CD4-positive, alpha-beta T cell treated with Interferon alpha-2 for 1 hour (primary cell): ENCODE measurements at places on chromosomes 13 and 19.

DNA sequence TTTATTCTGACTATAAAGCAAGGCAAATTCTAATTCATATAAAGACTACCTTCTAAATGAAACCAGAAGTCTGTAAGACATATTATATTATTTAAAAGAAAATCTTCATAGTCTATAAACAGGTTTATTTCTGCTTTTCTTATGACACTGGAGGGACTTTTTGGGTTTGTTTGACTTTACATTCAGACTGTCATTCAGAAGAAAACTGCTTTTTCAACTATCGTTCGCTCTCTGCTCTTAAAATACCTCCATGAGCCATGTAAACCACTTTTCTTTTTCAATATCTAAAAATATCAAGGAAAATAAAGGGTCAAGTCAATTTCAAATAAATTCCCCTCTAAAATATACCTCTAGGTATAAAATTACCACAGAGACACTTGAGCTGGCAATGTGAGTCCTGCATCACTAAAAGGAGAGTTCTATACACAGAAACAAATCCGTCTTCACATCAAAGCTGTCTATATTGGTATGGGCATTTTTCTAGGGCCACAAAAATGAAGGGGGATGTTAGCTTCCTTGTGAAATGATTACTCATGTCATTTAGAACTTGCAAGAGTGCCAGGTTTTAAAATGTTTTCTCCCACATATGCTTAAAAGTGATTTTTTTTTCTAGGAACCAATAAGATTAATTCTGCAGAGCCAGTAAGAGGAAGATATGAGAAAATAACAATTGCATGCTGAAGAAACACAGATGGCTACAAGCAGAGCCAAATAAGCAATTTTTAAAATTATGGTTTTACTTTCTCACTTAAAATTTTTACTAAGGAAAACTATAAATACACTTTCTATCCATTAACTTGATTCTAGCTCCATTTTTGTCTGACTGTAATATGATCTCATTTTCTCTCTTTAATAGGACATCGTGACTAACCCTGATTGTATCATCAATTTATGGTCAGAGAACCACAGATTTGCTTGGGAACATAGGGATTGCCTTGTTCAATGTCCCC lies 181.8 kb downstream of the TBC1D4 start:
- DNase-seq, result no peak

DNA sequence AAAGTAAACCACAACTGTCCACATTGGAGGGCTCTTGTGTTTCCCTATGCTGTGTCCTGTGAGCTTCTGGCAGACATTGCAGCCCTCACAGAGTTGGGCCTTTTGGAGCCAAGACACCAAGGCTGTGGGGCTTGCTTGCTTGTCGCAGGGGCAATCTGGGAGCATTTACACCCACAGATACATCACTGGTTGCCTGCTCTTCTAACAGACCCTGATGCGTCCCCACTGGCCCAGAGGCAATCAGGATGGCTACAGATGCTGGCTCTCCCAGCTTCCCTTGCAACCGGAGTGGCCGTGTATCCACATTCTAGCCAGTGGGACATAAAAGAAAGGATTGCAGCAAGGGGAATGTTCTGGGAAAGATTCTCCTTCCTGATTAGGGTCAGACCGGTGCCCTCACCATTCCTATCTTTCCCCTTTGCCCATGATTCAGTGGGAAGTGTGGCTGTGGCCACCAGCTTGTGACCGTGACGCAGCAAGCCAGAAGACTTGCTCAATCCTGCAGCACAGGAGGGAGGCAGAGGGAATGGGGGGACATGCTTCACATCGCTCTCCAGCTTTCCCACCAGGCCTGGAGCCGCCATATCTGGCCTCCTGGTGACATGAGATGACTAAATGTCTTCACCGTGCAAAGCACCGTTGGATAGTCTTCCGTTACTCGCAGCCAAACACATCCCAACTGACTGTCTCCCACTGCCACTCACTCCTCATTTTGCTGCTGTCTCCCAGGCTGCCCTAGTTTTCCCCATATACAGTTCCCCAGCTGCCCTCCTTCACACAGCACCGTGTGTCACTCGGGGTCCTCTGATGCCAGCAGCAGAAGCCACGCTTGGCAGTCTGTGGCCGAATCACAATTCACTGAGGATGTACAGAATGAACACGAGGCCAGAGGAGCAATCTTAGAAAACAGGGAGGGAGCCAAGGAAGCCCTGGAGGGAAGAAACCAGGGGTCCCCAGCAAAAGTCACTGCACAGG lies 151.0 kb downstream of the DPF1 start:
- no peak for DNase-seq

DNA sequence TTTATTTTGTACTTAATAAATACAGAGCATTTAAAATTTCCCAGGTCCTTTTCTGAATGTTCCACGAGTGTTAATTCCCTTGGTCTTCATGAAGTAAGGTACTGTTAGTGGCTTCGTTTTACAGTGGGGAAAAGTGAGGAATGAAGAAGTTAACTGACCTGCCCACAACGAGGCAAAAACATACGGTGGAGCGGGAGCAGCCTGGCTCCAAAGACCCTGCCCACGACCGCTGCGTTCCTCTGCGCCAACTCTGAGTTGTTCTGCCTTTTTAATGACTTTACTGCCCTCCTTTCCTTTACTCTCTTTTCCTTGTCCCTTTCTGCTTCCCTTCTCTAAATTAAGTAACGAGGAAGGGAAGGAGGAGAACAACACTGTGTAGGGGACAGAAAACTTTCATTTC lies 392.9 kb downstream of the PCDH9 start:
- DNase-seq, result no peak

GRCh38 chr19:1840541-1841115 lies 7.7 kb downstream of the REXO1 start:
- DNase-seq, result no peak

GRCh38 chr19:40360708-40361241 lies 12.3 kb downstream of the PLD3 start:
- DNase-seq, result no peak

- DNase-seq, result no peak
Observed at GRCh38 chr13:27193496-27193895, 21.9 kb upstream of the USP12 start.
